NCI-H1694 (cell line): ENCODE measurements at places on chromosomes 5 and 9.

GRCh38 chr5:57176350-57176857 lies 2.5 kb downstream of the GPBP1 start:
- no peak for DNase-seq

DNA sequence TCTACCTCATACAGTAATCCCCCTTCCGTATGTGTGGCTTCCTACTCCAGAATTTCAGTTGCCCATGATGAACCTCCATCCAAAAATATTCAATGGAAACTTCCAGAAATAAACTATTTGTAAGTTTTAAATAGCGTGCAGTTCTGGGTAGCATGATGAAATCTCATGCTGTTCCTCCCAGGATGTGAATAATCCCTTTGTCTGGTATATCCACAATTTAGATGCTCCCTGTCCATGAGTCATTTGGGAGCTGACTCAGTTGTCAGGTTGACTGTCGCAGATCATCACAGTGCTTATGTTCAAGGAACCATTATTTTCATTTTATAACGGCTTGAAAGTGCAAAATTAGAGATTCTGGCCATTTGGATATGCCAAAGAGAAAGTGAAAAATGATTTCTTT lies 290.1 kb upstream of the CDH9 start:
- DNase-seq = no peak

- DNase-seq = peak; percentile 32
These were observed 51.9 kb upstream of the IFNK start for GRCh38 chr9:27472195-27472594.

DNA sequence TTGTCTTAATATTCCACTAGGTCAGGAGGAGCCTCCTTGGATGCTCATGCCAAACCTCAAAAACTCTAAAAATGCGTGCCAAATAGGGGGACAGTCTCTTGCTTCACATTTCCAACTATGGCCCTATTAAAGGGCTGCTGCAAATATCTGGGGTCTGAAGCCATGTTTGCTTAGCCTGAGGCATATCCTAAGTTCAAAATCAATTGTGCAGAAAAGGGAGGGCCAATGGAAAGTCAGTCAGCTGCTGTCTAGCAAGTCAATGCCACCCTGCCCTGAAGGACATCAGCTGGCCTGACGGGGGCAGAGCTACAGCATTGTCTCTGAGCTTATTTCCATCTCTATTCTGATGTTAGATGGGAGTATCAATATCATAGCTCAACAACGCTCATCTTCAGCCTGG lies 93.6 kb downstream of the SH3TC2 start:
- DNase-seq = no peak

GRCh38 chr5:100444961-100445360 lies 90.2 kb upstream of the FAM174A start:
- DNase-seq = no peak

DNA sequence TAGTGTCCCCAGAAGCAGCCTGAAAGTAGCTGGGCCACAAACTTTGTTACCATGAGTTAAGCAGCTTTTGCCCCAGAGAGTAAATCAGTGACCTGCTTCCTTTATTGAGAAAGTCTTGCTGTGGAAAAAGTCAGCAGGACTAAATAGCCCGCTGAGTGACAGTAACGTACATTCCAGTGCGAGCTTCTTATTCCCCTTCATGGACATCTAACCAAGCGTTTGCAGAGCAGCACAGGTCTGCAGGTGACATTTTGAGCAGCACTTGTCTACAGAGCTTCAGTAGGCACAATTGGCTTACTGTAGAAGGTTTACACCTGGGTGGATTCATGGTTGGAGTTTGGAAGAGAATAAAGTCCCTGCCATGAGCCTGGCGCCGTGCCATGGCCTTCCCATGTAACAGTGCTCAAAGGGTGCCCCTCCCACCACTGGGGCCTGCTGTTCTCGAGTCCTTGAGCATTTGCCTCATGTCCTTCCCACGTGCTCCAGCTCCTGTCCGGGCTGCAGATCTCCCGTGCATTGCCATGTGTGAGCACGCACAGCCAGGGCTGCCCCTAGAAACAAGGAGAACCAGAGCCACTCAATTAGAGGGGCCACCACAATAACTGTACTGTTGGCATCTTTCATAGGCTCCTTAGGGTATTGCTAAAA lies 41.3 kb upstream of the GRHPR start:
- no peak for DNase-seq
